Cortex of kidney (tissue), 1 donor: ENCODE measurements at places on chromosomes 7 and 10.

- no peak for DNase-seq
These were observed 11.9 kb upstream of the ZMIZ1 start for GRCh38 chr10:79056736-79057391.

- DNase-seq = no peak
These were observed 70.9 kb downstream of the DYNC1I1 start for GRCh38 chr7:95843286-95843685.

DNA sequence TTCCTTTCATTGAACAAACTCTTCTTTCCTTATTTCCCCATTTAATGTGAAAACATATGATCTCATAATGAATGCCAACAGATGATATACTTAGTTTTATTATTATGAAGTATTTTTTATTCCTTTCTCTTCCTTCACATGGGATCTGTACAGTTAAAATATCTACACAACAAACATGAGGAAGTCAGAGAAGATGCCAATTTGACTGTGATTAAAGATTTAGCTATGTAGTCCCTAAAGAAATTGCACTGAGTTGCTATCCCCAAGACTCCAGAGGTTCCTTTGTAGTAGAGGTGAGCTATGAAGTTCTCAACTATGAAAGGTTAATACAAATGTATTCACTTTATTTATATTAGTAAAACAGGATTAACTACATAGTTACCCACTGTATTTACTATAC, 60.6 kb upstream of the LRRN3 start:
- no peak for DNase-seq

GRCh38 chr10:117619223-117619622, 76.7 kb downstream of the EMX2 start:
- DNase-seq = no peak

DNA sequence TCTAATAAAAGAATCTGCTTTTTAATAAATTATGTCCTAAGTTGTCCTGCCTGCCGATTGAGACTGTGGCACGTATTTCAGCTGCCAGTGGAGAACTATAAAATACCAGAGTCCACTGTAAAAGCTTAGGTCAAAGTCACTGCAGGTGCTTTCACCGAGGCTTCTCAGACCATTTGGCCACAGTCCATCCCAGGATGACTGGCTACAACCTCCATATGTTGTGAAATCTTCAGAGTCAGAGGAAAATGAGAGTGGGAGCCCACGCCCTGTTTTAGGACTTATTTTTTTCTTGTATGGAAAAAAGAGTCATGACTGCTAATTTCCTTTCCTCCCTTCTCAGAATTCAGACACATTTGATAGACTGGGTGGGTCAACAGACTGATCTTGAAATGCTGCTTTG, 182.9 kb downstream of the ANK3 start:
- no peak for DNase-seq

DNA sequence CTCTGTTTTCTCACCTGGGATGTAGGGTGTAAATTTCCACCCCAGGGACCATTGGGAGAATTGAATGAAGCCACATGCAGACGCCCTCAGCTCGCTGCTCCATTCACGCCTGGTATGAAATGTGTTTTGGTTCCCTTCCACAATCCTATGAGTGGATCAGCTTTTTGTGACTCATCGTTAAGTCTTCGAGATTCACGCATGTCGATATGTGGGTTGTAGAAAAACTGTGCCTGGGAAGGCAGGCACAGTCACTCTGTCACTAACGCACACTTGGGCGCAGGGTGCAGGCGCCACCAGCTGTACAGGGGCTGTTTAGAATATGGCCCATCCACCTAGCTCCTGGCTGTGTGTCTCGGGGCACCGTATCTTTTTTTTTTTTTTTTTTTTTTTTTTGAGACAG, 64.2 kb upstream of the SH2B2 start:
- no peak for DNase-seq

- DNase-seq = no peak
These were observed 137.6 kb upstream of the VWC2 start for GRCh38 chr7:49635800-49636199.

DNA sequence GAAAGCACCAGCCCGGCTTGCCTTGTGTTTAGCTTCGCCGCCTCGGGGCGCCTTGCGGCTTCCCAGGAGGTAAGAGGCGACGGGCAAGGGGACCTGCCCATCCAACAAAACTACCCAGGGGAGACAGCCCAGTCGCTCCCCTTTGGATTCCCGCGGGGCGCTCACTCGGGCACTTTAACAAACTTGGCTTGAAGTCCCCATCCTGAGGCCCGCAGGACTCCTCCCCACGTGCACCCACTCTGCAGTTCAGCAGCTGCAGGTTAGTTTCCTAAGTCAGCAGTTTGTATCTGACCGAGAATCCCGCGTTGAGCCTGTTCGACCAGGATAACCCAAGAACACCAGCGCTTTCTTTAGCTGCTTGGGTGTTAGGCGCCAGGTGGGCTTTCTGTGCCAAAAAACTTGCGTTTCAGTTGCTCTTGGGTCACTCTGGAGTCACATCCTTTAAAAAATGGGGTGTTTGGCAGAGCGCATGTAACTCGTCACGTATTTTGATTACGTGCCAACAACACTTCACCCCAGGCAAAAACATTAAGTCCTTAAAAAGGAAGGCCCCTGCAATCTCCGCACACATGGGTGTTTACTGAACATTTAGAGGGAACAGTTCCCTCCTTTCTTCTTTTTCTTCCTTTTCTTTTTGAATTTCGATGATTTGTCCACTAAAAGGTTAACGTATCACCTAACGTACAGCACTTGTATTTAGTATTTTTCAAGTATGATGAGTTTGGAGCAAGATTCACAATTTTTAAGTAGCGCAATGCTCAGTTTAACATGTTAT, 876 bp downstream of the DNAH11 start:
- no peak for DNase-seq

- no peak for DNase-seq
These were observed 223.7 kb upstream of the PCDH15 start for GRCh38 chr10:55024713-55025112.

DNA sequence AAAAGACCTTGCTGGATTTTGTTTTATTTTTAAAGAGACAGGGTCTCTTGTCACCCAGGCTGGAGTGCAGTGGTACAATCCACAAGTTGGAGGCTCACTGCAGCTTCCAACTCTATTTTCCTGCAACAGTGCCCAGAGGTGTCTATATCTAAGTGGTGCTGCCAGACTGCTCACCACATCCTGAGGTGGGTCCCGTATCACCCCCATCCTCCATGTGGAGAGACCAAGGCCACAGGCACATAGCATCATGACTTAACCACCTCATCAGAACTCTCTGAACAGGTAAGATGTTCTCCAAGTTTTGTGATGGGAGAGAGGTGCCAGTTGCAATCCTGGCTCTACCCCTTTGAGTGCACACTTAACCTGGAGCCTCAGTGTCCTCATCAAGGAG, 98.2 kb downstream of the RNF216 start:
- no peak for DNase-seq

DNA sequence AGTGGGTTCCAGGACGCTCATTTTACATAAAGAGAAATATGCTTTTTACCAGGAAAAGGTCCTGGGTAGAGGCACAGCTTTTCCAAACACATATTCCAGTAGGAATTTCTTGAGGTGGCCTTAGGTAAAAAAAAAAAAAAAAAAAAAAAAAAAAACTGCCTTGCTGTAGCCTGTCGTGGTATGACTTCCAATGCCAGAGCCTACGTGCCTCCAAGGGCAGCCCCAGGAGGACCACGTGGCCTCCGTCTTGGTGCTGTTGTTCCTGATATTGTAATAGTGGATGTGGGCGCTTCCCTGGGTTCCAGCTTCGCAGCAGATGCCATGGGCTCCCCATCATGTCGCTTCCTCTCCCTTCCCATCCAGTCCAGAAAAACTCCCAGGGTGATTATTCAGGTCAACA, 49.3 kb downstream of the PRKAG2 start:
- no peak for DNase-seq

- DNase-seq = no peak
These were observed 9.4 kb downstream of the UBE2H start for GRCh38 chr7:129943352-129943751.

- no peak for DNase-seq
These were observed 349.3 kb upstream of the SEMA3D start for GRCh38 chr7:85535974-85536729.

GRCh38 chr7:40824461-40824860, 689.7 kb downstream of the SUGCT start:
- no peak for DNase-seq

GRCh38 chr7:94251-94801, 98.0 kb upstream of the FAM20C start:
- DNase-seq = no peak

DNA sequence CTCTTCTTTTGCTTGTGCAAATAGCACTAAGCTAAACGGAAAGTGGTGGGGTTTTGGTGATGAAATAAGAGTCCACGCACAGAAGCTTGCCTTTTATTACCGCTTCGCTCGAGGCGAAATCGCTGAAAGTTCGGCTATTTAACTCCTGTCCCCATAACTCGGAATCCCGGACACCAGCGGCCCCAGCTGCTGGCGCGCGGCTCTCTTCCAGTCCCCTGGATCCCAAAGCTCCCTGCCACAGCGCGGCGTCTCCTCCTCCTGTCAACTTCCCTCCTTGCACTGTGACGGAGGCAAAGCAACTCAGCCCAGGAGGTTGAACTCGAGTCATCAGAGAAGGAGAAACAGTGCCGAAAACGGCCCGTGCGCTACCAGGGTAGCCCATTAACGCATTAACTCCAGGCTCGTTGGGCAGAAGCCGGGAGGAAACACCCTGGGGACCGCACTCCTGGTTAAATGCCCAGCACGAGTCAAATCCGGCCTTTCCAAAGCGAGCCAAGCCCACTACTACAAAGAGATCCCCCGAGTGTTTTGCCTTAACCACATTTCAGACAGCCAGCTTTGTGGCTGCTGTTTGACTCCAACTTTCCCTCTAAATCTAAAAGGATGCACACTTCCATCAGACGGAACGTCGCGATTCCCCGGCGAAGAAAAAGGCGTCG, 1.3 kb downstream of the SEMA3D start:
- DNase-seq = no peak

DNA sequence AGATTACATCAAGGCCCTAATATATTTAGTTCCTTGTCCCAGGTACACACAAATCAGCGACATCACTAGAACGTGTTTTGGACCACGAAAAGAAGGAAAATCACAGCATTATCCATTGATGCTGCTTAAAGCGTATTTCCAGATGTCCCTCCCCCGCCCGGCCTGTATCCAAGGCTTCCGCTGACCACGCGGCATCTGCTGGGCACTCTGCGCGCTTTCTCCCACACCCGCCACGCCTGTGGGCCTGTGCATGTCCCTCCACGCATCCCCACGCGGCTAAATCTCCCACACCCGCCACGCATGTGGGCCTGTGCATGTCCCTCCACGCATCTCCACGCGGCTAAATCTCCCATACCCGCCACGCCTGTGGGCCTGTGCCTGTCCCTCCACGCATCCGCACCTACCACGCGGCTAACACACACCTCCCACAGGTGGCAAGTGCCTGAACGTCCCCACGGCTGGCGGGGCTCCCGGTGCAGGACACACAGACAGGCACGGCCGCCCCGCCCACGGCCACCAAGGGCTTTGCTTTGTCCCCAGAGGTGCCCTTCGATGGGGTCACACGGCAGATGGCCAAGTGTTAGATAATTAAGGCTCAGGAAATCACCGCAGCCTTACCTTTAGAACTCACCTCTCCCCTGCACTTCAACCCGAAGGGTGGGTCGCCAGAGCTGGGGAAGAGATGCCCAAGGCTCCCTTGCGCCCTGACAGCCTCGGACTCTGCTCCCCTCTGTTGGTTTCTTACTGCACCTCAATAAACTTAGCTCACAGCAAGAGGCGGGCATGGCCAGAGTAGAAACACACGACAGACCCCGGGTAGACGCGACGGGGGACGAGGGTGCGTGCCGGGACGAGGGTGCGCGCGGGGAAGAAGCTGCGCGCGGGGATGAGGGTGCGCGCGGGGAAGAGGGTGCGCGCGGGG, 49.5 kb downstream of the DIP2C start:
- no peak for DNase-seq

- no peak for DNase-seq
These were observed 41.3 kb downstream of the INHBA start for GRCh38 chr7:41661596-41661995.

- no peak for DNase-seq
These were observed 6.3 kb upstream of the IL2RA start for GRCh38 chr10:6068422-6068821.

DNA sequence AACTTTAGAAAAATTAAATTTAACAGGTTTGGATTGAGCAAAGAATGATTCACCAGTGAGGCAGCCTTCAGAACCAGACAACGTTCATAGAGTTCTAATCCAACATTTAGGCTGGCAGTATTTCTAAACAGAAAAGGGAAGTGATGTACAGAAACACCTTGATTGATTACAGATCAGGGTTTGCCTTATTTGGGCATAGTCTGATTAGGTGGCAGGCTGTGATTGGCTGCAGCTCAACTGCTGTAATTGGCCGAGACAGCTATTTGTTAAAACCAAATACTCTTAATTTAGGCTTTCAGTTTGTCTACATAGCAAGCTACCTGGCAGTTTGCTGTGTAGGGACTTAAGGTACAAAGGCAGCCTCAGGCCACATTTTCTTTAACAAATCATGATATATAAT, 802.5 kb downstream of the IPMK start:
- no peak for DNase-seq

GRCh38 chr10:29646960-29647461, 12.2 kb upstream of the SVIL start:
- no peak for DNase-seq

DNA sequence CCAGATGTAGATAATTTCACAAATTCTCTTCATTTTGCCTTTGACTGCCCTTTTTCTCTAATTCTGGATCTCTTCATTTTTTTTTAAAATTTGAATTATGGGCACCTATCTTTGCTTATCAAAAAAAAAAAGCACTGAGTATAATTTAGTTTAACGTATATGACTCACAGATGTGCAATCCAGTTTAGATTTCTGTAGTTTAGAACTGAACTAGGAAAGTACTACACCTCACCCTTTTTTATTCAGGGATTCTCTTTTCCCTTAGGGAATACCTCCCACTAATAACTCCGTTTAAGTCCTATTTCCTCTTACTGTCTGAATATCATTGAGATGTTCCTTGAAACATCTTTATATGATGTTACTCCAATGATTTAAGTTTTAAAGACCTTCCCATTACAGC, 665.0 kb downstream of the MAGI2 start:
- no peak for DNase-seq

DNA sequence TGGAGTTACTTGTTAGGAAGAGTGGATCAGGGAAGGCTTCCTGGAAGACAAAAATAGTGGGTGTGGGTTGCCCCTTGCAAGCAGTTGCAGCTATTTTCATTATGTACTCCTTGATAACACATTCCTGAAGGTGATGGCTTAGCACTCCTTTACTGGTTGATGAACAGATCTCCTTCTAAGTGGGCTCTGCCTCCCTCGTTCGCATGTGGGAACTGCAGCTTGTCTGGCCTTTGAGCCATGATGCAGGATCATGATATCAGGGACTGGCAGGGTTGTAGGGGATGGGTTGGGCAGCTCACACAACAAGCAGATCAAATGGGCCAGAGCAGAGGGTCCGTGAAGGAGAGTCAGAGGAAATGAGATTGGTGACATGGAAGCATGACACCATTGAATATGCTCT, 28.8 kb upstream of the LRRC4 start:
- DNase-seq = no peak

- no peak for DNase-seq
These were observed 49.5 kb upstream of the ZNF32 start for GRCh38 chr10:43698156-43698555.
